ENCODE measurements at places on chromosomes 1 and 21.

DNA sequence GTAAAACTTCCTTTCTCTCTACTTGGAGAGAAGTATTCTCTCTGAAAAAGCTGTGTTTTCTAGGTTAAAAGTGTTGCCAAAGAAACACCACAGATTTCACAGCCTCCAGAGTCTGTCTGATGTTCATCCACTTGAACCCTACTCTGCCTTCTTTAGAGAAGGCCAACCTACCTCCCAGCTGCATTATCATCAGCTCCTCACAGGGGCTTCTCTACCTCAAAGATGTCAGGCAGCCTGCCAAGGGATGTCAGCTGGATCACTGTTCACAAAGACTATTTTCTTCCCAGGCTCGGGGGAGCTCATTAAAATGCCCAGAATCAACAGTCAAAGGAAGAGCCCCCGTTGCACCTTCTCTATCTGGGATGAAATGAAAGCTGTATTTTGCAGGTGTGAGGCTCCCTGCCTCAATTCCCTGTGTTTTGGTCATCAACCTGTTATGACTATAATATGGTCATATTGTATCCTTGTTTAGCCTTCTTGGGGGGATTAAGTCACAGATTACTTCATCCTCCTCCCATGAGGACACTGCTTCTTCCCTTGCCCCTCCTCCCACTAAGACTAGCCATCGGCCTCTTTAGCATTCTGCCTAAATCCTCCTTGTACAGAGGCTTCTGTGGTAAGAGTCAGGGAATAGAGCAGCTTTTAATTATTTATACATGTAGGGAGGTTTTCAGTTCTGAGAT lies 25.7 kb downstream of the ANGPTL7 start:
- DNase-seq = no peak

- peak; percentile 25 for DNase-seq
Measured at GRCh38 chr1:14849038-14849437, 250.6 kb downstream of the KAZN start.

GRCh38 chr1:208475449-208475848 lies 231.3 kb upstream of the PLXNA2 start:
- peak; percentile 13 for DNase-seq

GRCh38 chr1:100583827-100584226 lies 45.9 kb downstream of the GPR88 start:
- DNase-seq = no peak

GRCh38 chr1:217389895-217390294 lies 241.0 kb downstream of the GPATCH2 start:
- no peak for DNase-seq

GRCh38 chr1:112006416-112007025 lies 17.1 kb upstream of the KCND3 start:
- no peak for DNase-seq

DNA sequence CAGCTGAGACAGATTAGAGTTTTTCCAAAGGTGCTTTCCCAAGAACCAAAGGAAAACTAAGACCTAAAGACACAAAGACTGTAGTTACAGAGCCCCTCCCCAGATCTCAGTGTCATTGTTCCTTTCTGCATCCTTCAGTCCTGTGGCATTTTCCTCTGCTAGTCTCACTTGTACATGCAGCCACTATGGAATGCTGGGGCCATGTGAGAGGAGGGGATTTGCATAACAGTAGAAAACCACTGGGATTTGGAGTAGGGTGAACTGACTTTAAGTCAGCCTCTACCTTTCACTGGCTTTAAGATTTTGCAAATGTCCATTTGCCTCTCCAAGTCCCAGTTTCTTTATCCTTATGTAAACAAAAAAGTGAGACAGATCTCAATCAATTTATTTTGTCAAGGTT lies 119.4 kb upstream of the F3 start:
- no peak for DNase-seq

GRCh38 chr1:37159102-37159501 lies 124.8 kb upstream of the GRIK3 start:
- no peak for DNase-seq
